WTC11 (cell line): ENCODE measurements at places on chromosomes 7 and 10.

DNA sequence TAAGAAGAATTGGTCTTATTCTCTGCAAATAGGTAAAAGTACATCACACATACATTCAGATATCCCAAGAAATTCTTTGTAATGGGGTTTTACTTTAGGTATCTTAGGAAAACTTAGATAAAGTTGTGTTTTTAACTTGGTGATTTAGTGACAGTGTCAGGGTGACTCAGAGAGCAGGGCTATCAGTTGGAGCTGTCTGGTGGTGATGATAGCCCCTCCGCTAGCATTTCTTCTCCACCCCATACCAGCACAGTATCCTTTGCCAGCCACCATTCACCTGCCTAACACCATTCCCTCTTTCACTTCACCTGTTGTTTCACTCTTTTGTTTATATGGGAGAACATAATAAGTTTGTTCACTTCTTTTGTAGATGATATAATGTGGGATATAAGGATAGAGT is 30.4 kb downstream of the VPS50 start:
- DNase-seq, result no peak
- peak overlapping the region; percentile 66 for H3K27ac ChIP-seq
- no peaks in the 10 kb centered on the region for H3K27me3 ChIP-seq

DNA sequence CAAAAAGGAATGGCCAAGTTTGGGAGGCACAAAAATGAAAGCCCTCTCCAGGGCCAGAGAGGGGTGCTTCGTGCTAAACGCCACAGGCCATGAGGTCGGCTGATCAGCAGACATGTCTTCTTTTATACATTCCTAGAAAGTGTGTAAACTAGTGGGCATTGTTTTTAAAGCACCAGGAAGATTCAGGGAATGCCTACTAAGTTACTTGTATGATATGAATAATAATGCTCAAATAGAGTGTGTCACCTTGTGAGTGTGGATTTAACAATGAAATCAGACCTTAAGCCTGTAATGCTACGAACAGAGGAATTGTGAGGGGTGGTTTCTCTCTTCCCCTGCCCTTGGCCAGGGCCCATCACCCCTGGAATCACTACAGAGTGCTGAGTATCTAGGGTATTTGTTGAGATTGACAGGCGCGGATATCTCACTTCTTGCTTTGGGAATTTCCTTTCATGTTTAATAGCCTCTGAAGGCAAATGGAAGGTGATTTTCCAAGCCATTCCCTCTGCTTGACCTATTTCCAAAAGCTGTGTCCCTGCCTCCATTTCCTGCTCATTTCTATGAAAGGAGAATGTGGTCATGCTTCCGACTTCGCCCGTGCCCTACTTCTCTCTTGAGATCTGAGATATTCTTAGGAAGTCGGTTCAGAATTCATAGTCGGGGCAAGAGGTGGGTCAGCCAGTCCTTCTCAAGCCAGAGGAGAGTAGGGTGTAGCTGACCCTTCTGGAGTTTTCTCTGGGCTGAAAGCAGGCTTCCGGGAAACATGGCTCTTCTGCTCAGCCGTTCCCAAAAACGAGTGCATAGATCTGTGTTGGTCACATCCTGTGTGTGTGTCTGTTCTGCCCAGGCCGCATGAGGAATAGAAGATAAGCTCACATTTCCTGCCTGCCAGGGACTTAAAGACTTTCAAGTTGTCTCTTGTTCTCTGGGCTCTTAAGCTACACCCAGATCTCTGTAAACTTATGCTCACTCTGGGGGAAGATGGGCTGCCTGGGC is 167.8 kb upstream of the ITGB1 start:
- peaks cover 4% of the 10 kb centered on the region; the same call in 1 of the 2 replicates for H3K36me3 ChIP-seq
- H3K27me3 ChIP-seq, result no peaks in the 10 kb centered on the region; the same call in 1 of the 2 replicates
- H3K27ac ChIP-seq, result no peak overlapping the region
- peaks cover 16% of the 10 kb centered on the region for H3K4me1 ChIP-seq

GRCh38 chr7:135291809-135292253 is 58.2 kb downstream of the STRA8 start:
- H3K4me1 ChIP-seq, result peaks cover 6% of the 10 kb centered on the region; the same call in 1 of the 2 replicates
- H3K4me3 ChIP-seq, result no peak overlapping the region
- no peak for DNase-seq
- H3K36me3 ChIP-seq, result no peaks in the 10 kb centered on the region

GRCh38 chr10:5897053-5897340 is 7.0 kb downstream of the FBH1 start:
- no peak for DNase-seq
- H3K36me3 ChIP-seq, result peaks cover 34% of the 10 kb centered on the region
- H3K27me3 ChIP-seq, result no peaks in the 10 kb centered on the region
- peaks cover 6% of the 10 kb centered on the region for H3K4me1 ChIP-seq
- H3K4me3 ChIP-seq, result no peak overlapping the region
- no peak overlapping the region for H3K27ac ChIP-seq

- no peaks in the 10 kb centered on the region for H3K27me3 ChIP-seq
- no peaks in the 10 kb centered on the region for H3K36me3 ChIP-seq
- DNase-seq, result peak; percentile 69
These were observed 65.9 kb upstream of the ZNF92 start for GRCh38 chr7:65307651-65308299.

GRCh38 chr10:1278306-1278705 is 222.1 kb downstream of the WDR37 start:
- no peak overlapping the region for H3K27ac ChIP-seq
- H3K27me3 ChIP-seq, result peaks cover 11% of the 10 kb centered on the region
- no peak for DNase-seq
- no peaks in the 10 kb centered on the region for H3K4me1 ChIP-seq
- H3K4me3 ChIP-seq, result no peak overlapping the region

- H3K27ac ChIP-seq, result peak overlapping the region; percentile 74; the same call in 1 of the 2 replicates
- H3K4me3 ChIP-seq, result no peak overlapping the region
- no peak for DNase-seq
- H3K4me1 ChIP-seq, result peaks cover 62% of the 10 kb centered on the region
These were observed 13.6 kb downstream of the ANXA11 start for GRCh38 chr10:80191589-80192270.

DNA sequence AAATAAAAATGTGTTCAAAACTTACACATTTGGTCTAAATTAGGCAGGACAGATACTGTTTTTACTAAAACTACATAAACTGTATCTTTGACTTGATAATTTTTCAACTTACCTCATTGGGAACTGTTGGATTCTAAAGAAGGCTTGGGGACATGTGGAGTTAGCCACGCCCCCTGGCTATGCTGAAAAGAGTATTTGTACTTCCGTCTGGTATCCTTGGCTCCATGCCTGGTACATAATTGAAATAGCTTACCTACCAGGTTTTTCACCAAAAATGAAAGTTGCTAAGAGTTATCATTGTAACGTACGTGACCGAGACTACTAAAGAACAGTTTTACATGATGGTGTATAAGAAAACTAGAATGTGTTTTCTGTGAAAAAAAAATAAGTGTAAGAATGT is 604.8 kb upstream of the IGFBP3 start:
- H3K4me3 ChIP-seq, result no peak overlapping the region
- no peak for DNase-seq
- no peak overlapping the region for H3K27ac ChIP-seq
- H3K27me3 ChIP-seq, result peaks cover 23% of the 10 kb centered on the region
